ENCODE measurements at places on chromosomes 11 and 22.

- DNase-seq, result no peak
Observed at GRCh38 chr11:58466293-58466692, 24.3 kb upstream of the OR5B12 start.

DNA sequence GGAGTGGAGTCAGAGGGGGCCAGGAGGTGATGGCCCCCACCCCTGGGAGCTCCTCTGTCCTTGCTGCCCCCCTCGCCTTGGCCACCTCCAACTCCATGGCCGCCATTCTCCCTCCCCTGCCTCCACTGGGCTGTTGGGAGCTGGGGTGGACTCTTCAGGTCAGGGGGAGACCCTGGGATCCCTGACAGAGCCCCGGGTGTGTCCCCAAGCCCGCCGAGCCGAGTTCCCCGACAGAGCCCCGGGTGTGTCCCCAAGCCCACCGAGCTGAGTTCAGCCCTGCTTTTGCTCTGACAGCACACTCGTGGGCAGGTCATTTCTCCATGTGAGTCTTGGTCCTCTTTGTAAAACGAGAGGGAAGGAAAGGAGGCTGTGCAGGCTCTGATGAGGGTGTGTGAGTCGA lies 13.2 kb upstream of the PARVG start:
- DNase-seq, result no peak

DNA sequence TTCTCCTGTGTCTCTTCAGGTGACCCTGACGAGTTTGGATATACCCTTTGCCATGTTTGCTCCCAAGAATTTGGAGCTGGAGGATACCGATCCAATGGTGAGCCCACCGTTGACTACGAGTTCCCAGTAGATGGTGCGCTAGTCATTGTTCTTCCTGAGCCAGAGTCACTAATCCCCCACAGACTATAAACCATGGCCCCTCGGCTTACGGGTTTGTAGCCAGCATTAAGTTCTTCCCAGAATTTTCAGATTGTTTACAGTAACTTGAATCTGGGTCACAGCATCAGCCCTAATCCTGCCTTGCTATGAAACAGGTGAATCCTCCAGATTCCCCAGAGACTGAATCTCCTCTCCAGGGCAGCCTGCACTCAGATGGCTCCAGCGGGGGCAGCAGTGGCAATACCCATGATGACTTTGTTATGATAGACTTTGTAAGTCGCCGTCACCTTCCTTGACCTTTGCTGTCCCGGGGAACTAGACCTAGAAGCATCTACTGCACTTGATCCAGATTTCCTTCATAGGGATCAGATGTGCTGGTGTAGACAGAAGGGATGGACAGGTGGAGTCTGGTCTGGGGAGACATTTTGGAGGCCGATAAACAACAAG lies 31.8 kb downstream of the ARHGAP1 start:
- DNase-seq, result no peak

DNA sequence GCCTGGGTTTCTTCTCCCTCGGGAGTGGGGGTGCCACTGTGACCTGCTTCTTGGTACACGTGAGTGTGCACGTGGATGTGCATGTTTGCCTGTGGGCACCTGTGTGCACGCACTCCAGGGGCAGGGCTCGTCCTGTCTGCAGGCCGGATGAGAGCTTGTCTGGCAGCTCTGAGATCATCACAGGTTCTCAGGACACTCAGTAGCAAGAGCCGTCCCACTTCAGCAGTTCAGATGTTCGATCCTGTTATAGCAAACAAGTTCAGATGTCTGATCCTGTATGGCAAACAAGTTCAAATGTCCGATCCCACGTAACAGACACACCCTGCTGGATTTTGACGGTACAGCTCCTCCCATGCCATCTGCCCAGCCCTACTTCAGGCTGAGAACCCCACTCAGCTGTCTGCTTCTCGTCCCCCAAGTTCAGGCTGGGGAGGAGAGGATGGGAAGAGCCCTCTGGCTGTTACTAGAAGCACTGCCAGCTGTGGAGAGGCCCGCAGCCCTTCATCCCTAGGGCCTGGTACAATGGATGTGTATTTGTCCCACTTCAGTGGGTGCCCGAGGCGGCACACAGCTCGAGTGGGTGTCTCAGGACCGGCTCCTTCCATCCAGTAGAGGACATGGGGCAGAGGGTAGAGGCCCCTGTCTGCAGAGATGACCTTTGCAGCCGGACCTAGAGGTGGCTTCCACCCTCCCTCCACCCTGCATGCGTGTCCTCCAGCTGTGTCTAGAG lies 1126.9 kb downstream of the BRD1 start:
- DNase-seq, result no peak

Measured in AG08395 (cell line).